ENCODE measurements at places on chromosomes 6 and 20. TPM values are rescaled to one million over a fixed set of nuclear protein-coding genes. Genes with fewer than 3 reads are reported as not detected.
A peak's percentile ranks its signal among the peaks of the same experiment; 100 is the strongest.

The CASP8AP2 gene
- 18.8 TPM for total RNA-seq

The TUBB2B gene
- 17.8 TPM for total RNA-seq

The TBXT gene
- total RNA-seq, result not detected

The MLIP gene
- total RNA-seq, result 11.5 TPM

The GDAP1L1 gene
- total RNA-seq, result 0.20 TPM

- DNase-seq, result no peak
Measured at GRCh38 chr6:101391772-101392585, 1.5 kb upstream of the GRIK2 start.

- DNase-seq, result no peak
Measured at GRCh38 chr6:151729829-151730495, 77.5 kb upstream of the ESR1 start.

- peak; percentile 70 for DNase-seq
Measured at GRCh38 chr6:139291813-139292619, at the start of gene TXLNB. TSS of gene TXLNB (minus strand) at chr6:139291998. CDS start at chr6:139288899, 3,099 bp downstream.

GRCh38 chr6:116405652-116406356 lies 35.1 kb downstream of the DSE start:
- DNase-seq, result no peak

GRCh38 chr20:32153771-32154170 lies 44.3 kb downstream of the TM9SF4 start:
- DNase-seq, result no peak

DNA sequence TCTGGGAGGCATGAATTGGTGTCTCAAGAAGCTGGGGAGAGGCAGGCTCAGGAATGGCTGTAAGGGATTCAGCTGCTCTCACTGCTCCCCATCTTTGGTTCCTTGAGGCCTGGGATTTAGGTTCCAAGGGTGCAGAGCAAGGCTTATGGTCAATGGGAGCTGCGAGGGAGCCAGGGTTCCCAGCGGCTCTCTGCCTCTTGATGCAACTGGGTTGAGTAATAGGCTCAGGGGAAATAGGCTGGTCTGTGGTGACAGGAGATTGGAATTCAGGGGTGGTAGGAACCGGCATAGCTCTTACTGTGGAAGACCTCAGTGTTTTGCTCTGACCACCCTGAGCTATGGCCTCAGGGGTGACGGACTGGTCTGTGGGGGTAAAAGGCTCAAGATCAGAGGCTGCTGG lies 13.0 kb upstream of the NRM start:
- DNase-seq, result no peak

GRCh38 chr6:47182291-47182957 lies 127.3 kb downstream of the TNFRSF21 start:
- no peak for DNase-seq

DNA sequence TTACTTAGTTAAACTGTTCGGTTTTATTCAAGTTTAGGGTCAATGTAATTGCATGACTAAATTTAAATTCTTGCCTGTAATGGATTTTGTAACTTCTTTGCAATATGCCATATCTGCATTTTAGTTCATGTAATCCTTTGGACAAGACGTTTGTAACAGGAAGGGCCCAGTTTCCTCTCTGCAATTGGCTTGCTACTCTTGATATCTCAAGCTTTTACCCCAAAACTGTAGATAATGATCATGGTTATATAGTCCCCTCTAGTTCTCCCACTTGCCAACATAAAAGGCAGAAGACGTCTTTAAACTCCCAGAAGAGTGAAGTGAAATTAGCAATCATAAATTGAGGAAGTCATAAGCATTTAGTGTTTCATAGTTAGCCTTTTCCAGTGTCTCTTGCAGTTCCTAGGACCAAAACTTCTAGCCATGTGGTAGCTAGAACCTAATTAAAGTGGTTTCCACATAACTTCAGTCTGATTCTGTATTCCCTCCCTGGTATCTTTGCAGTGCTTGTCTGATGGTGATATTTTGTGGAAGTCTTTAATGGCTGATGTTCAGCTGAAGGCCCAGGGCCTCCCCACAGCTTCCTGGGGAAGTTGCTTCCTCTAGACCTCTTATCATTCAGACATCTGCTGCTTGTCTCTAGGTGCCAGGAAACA lies 117.8 kb upstream of the SUPT3H start:
- DNase-seq, result no peak

DNA sequence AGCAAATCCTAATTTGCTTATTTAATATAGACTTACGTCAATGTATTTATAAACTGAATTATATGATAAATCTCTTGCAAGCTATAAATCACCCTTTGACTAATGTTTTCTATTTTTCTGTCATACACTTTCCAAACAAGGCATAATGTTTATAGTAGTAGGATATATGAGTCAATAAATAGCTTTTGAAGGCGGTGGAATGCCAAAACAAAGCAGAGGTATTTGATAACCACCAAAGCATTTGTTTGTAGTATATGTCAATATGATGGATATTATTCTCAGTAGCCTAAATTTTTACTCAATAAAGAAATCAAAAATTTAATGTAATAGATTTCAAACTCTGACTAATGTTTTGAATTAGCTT lies 1354.6 kb downstream of the HACE1 start:
- DNase-seq, result no peak

All from skin of body (tissue), 3 donors.